ENCODE measurements at places on chromosomes 12 and 14.

GRCh38 chr12:117100851-117101673 is 1.8 kb upstream of the TESC start:
- no peak for DNase-seq

DNA sequence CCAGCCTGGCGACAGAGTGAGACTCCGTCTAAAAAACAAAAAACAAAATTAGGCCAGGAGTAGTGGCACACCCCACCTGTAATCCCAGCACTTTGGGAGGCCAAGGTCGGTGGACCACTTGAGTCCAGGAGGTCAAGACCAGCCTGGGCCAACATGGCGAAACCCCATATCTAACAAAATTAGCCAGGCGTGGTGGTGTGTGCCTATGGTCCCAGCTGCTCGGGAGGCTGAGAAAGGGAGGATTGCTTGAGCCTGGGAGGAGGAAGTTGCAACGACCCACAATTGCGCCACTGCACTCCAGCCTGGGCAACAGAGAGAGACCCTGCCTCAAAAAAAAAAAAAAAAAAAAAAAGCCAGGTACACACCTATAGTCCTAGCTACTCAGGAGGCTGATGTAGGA is 37.0 kb downstream of the KDM2B start:
- no peak for DNase-seq

GRCh38 chr14:47917344-47917954 is 242.0 kb upstream of the MDGA2 start:
- peak; percentile 13 for DNase-seq

DNA sequence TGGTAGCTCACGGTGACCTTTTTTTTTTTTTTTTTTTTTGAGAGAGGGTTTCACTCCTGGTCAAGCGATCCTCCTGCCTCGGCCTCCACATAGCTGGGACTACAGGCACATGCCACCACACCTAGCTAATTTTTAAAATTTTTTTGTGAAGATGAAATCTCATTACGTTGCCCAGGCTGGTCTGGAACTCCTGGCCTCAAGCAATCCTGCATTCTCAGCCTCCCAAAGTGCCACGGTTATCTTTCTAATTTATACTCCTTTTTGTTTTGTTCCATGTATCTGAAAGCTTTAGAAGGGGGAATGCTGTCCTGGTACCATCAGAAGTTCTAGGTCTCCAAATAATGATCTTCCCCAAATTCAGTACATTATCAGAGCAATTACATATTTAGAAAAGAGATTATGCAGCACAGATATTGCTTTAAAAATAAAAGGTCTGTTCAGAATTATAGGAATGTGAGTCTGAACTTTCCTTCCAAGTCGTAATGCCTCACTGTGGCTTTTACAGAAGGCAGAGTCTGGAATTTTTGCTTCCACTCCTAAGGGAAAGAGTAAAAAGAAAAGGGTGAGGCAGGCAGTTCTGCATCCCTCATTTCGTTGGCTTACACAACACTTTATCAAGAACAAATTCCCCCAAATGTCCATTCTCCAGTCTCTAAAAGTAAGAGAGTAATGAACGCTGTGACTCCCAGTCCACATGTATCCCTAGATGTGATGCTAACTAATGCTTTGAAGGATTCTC is 73.0 kb downstream of the GCH1 start:
- no peak for DNase-seq

DNA sequence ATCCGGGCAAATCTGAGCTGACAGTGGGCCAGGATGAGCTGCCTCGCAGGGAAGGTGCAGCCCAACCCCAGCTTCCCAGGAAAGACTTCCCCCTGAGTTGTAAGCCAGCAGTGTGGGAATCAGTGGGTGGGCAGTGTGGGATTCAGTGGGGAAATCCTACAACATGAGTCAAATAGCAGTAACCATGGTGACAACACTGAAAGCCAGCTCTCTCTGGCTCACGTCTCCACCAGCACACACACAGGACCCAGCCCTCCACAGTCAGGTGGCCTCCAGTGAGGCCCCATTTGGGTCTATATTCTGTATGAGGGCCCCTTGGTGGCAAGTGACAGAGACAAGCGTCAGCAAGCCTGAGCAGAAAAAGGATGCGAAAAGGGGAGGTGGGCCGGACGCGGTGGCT is 6.0 kb upstream of the LGALS3 start:
- DNase-seq = no peak

DNA sequence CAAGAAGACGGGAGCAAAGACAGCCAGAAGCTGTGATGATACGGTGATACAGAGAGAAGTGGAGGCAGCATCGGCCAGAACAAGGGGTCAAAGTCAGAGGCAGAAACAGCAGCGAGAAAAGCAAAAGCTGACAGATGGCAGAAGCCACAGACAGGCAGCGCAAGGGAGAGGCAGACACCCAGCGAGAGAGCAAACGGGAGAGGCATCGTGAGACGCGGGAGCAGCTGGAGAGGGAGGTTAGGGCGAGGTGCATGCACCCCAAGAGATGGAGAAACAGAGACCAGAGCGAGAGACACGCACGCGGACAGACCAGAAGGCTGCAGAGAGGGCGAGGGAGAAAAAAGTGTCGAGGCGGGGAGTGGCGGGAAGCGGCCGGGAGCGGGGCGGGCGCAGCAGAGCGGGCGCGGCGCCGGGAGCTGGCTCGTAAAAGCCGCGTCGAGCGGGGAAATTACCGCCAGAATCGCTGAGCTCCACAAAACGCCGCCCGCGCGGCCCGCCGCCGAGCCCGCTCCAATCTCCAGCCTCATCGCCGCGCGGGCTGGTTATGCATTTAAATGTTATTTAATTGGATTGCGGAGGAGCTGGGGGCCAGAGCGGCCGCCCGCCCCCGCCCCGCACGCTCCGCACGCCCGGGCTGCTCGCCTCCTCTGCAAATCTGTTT is 15.6 kb downstream of the SMUG1 start:
- peak; percentile 44 for DNase-seq

DNA sequence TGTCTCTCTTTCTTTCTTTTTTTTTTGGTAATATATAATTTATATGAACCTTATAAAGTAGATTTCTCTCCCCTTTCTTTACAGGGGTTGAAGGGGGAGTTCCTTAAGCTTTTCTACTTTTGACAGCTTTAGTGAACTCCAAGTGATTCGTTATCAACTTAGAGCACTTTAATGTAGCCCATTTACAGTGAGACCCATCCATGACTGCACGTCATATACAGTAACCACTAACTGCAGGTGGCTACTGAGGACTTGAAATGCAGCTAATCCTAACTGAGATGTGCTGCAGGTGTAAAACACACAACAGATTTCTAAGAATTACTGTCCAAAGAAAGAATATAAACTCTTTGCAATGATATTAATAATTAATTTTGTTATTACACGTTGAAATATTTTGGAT is 582 bp downstream of the LRRIQ1 start:
- DNase-seq = peak; percentile 5

DNA sequence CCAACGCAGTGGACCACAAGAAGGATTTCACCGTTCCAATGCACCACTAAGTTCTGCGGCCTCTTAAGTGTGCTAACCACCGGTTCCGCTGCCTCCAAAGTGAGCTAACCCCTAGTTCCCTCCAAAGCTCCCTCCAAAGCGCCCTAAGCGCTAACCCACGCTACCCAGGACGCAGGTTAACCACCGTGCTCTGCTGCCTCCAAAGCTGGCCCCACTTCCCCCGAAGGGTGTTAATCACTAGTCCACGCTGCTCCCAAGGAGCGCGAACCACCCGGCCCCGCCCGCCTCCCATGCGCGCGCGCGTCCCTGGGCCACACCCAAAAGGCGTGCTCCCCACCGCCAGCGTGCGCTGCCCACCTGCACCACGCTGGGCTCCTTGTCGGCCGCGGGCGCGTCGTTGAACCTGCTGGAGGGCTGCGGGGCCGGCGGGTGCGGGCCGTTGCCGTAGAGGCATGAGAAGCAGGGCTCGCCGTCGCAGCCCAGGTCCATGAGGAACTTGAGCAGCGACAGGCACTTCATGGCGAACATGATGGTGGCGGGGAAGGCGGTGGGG is 11.7 kb downstream of the FAM181A start:
- DNase-seq = no peak

DNA sequence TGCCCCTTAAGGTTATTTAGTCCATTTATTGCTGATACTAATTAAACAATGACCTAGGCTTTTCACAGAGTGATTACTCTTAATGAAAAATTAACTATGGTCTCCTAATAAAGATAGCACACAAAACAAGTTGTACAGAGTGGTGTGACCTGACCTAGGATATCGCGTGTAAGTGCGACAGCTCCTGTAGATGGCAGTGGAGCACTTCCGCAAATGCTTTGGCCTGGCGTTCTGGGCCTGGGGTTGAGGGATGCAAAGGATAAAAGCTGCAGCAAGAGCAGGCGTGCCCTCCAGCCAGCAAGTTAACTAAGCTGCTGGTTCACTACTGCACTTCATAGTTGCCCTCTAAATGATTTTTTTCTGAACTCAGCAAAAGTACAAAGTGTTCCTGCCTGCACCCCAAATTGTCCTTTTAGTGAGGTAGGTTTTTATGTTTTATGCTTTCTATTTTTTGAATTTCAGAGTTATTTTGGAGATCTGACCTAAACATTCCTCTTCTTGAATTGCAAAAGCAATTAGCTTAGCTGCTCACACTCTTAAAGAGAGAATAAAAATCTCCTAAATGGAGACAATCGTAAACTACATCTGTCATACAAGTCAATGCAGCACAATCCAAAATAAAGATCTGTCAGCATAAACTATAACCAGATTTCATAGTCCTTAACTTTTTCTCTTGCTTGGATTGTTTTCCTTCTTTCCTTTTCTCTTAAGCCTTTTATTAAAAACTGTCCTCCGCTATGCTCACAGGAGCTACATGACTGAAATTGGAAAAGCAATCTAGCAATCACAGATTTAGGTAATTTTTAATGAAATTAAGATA is 379.6 kb downstream of the LRIG3 start:
- DNase-seq = peak; percentile 83

DNA sequence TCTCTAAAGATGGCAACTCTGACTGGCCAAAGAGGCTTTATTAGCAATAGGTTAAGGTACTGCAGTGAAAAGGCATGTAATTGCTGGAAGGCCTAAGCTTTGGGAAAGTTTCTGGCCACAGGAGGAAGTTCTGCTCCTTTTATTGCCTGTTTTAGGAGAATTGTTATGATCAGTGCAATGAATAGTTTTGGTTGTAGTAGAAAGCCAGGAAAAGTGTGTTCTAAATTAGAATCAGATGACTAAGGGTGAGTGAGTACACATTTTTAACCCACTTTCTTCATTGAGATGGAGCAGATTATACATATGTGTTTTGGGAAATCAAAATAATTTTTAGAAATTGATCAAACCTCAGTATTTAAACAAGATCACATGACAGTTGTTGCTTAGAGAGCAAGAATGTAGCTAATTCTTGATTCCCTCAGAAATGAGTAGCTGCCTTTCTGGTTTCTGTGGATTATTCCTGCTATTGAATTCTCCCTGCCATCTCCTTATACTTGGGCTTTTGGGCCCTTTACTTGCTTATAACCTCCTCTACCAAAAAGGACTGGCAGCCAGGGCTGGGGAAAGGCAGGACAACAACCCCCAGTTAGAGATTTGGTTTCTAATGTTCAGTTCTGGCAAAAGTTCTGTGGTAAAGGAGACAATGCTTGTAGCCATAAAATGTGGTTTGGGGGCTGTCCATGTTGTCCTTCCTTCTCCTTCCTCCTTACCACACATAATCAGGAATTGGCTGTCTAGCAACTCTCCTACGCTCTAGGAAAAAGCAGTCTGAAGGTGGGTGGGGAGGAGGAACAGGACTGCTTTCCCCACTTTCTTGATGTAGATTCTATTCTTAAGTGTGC is 217.1 kb downstream of the SLC38A4 start:
- no peak for DNase-seq

DNA sequence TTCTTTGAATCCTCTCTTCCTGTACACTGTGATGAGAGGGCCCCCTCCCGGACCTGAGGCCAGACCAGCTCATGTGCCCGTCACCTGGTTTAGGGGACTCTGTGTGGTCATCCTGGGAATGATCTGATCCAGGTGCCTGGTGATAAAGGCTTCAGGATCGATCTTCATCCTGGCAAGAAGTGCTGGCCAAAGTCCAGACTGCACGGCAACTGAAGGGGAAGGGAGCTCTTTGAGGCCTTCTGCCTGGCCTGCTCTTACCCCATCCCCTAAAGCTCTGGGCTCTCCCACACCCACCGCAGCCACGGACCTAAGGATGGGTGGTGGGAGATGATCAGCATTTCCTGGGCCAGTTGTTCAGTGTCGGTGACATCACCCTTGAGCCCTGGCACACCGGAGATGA is 31.8 kb downstream of the GCN1 start:
- no peak for DNase-seq

GRCh38 chr14:78595797-78596196 is 425.6 kb downstream of the NRXN3 start:
- DNase-seq = peak; percentile 7

DNA sequence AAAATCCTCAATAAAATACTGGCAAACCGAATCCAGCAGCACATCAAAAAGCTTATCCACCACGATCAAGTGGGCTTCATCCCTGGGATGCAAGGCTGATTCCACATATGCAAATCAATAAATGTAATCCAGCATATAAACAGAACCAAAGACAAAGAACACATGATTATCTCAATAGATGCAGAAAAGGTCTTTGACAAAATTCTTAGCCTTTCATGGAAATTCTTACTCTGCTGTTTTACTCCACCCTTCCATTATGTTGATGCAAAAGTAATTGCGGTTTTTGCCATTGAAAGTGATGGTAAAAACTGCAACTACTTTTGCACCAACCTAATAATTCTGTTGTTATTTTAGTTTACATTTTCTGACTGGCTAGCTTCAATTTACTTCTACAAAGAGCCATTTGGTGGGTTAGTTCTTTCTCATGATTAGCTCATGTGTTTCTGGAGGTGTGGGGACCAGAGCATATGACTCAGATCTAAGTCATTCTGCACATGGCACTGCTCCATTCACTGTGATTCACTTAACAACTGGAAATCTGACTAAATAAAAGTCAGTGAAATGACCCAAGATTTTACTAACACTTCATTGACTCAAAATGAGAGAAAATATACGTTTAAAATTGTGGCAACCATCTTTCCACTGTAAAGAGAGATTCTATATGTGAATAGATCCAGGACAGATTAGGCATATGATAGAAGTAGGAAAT is 99.9 kb downstream of the TMTC3 start:
- peak; percentile 42 for DNase-seq

DNA sequence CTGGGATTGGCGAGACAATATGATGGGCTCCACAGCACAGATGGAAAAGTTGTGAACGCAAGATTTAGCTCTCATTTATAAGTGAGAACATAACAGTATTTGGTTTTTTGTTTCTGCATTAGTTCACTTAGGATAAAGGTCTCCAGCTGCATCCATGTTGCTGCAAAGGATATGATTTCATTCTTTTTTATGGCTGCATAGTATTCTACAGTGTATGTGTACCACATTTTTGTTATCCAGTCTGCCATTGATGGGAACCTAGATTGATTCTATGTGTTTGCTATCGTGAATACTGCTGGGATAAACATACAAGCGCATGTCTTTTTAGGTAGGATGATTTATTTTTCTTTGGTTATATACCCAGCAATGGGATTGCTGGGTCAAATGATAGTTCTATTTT is 23.6 kb downstream of the TBK1 start:
- no peak for DNase-seq

- no peak for DNase-seq
Measured at GRCh38 chr14:92832137-92832700, 38.1 kb downstream of the GOLGA5 start.

GRCh38 chr14:105161309-105161708 is 7.3 kb downstream of the JAG2 start:
- no peak for DNase-seq

Data from Calu3 (cell line).